ENCODE measurements at places on chromosomes 2 and 18.

DNA sequence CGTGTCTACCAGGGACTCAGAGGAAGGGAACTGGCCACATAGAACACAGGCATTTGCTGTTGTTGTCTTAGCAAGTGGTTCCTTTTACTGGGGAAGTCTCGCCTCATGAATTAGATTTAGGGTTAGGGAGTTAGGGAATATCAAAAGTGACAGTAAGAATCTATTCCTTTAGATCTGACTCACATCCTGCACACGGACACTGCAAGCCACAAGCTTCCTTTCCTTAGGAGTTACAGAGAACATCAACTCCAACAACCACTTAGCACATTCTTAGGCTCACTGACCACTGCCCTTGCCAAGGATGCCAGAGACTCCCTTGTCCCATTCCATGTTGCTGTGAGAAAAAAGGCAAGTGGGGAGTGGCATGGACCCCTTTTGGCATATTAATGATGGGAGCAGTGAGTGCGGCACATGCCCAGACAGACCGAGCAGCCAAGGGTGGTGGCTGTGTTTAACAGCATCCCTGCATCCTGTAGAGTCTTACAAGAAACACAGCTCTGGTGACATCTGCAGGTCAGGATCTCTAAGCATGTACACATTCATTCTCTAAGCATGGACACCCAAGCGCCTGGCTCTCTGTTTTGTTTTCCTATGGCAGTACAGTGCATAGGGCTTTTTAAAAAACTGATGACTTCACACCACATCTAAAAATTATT lies 745.6 kb upstream of the RAB6C start:
- DNase-seq, result no peak

GRCh38 chr2:181685150-181685688 lies 4.9 kb upstream of the NEUROD1 start:
- DNase-seq, result no peak

DNA sequence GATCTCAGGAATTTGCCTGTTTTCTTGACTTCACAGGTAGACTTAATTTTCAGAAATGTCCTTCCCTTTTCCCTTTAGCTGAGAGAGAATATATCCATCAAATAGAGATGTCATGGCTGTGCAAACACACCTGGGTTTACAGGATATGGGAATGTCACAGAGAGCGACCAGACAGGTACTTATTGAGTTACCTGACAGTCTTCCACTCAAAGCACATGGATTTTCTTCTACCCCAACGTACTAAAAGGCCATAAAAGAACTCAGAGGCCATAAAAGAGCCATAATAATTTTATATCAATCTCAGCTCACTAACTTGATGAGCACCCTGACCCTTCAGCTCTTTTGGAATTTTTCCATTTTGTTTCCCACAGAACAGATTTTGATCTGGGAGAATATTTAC lies 5.3 kb upstream of the DTNA start:
- DNase-seq, result no peak

- no peak for DNase-seq
Measured at GRCh38 chr18:62183578-62184195, 3.2 kb downstream of the PIGN start.

GRCh38 chr2:226970362-226970761 lies 134.5 kb downstream of the RHBDD1 start:
- DNase-seq, result no peak
